ENCODE measurements at places on chromosomes 4 and X. TPM values are rescaled to one million over a fixed set of nuclear protein-coding genes. Genes with fewer than 3 reads are reported as not detected.

Gene RPL39
- 1,809 TPM for total RNA-seq

DNA sequence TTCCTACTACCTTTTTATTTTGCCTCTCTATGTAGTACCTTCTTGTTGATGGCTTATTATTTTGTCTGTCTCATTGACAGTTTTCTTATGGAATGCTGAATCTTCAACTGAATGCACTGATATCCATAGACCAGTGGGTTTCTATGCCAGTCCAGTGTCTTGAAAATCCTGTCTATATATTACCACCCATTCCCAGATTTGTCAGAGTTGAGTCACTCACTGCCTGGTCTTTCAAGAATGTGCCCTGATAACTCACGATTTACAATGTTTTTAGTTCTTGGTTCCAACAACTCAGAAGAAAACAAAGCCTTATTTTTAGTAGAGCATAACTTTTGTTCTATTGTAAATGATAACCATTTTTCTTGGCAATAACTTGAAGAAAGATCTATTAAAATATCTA, 606.0 kb upstream of the PITX2 start:
- no peak for DNase-seq

Gene TLR6
- total RNA-seq: 0.77 TPM

DNA sequence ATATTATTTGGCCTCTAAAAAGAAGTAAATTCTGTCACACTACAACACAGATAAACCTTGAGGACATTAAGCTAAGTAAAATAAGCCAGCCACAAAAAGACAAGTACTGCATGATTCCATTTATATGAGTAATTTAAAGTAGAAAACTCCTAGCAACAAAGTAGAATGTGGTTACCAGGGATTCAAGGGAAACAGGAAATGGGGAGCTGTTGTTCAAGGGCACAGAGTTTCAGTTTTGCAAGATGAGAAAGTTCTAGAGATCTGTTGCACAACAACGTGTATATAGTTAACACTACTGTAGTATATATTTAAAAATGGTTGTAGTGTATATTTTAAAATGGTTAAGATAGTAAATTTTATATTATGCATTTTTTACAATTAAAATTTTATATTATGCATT, 25.4 kb downstream of the SEC31A start:
- DNase-seq: peak; percentile 49

DNA sequence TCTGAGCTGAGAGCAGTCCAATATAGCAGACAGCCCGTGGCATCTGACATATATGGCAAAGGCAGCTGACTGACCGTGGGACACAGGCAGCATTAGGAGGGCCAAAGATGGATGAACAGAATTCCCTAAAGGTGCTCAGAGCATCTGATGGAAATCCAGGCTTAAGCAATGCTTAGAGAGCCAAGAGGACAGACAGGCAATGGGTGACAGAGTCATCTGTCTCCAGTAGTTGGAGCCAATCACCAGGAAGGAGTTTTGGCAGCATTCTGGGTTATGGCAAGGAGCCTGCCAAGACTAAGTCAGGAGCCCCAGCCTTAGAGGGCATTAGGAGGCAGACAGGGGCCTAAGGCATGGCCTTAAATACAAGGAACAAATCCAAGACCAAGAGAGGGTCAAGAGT, 153.3 kb upstream of the USP9X start:
- DNase-seq: no peak

Gene TEX13B
- total RNA-seq: not detected

Gene CXorf49
- total RNA-seq: not detected

GRCh38 chr4:170234800-170235199, 145.0 kb upstream of the AADAT start:
- no peak for DNase-seq

Gene TCEAL9
- 2.4 TPM for total RNA-seq

DNA sequence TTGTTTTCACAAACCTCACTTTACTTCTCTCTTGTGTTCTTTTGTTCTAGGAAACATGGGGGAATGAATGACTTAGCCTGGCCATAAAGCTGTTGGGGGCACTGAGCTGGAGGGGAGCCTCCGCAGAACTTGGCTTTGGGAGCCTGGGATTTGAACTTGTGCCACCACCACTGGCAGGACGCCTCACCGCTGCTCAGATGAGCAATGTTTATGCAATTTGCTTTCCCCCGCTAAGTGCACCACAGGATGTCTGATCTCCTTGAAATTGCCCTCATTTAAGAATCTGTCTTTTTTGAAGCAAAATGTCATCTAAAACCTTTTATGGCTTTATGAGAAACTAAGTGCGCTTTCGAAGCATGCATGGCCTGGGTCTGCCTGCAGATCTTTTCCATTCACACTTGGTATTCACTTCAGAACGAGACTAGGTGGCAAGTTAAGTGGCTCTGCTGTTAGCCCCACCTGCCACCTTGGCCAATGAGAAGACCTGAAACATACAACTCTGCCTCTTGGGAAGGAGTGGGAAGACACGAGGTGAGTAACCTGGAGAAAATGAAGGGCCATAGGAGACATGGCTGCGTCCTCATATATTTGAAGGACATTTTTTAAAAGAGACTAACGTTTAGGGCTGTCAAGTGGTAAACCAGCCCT, 119.3 kb downstream of the LDB2 start:
- no peak for DNase-seq
